ENCODE measurements at places on chromosomes 2 and 18.

DNA sequence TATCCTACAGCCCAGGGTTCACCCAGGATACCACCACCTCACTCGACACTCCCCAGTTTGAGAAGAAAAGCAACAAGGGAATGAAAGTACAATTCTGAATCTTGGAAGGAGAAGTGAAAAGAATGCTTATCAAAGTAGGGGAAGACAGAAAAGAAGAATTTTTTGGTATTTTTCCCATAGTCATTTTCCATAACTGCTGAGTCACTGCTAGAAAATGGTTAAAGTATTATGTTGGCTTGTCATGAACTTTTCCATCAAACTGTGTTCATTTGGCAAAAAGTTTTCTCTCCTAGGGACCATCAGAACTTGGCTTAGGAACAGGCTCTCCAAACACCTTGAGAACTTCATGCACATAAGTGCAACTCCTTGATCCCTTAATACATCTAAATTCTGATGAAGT lies 192.0 kb downstream of the BCL11A start:
- DNase-seq = no peak

DNA sequence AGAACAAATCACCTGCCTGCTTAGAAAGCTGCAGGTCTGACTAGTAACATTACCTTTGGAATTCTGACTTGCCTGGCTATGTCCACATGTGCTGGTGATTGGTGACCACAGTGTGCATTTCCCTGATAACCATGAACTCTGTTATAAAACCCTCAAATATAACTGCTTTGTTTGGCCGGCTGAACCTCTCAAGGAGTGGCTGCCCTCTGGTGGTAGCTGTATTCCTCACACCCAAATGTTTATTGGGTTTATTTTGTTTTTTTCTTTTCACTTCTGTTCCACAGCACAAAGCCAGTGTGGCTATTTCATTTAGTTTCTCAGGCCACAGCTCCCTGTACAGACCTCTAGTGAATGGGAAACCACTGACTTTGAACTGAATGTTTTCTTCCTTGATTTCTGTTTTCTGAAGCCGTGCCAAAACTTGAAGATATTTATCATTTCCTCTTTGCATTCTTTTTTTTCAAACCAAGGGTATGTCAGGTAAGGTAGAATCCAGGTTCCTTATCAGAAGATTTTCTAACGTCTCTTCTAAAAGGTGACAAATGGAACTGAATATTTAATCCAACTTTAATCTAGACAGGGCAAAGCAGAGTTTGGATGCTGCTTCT lies 549.0 kb upstream of the VRK2 start:
- no peak for DNase-seq

GRCh38 chr2:79734518-79734917 lies 221.7 kb downstream of the CTNNA2 start:
- DNase-seq = no peak

GRCh38 chr2:45029215-45029614 lies 20.0 kb upstream of the SIX2 start:
- no peak for DNase-seq

DNA sequence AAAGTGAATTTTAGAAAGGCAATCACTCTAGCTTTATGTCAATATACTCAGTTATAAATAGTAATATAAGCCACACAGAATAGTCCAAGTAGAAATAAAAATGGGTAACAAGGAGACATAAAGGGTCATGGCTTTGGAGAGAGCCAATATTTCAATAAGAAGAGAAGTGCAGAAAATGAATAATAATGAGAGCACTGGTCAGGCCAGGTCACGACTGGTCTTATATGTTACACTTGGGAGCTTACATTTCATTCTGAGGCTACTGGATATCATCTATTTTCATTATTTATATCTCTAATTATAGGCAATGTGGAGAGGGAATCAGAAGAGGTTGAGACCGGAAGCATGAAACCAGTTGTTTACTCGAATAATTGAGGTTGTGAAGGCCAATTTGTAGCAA lies 180.8 kb upstream of the PID1 start:
- no peak for DNase-seq

DNA sequence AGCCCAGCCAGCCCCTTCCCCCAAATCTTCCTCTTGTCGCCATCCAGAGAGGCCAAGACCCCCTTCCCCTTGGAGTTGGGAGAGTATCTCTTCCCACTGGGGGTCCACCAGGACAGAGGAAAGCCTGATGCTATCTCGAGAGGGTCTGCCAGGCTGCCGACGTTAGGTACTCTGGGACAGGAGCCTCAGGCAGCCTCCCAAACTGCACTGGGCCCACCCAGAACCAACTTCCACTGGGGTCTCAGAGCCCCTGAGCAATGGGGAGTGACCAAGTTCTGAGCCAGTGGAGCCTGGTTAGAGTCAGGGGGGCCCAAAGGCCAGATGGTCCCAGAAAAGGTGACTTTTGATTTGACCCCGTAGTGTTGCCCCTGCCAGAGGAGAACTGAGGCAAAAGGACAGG lies 189.1 kb downstream of the INHBB start:
- no peak for DNase-seq

DNA sequence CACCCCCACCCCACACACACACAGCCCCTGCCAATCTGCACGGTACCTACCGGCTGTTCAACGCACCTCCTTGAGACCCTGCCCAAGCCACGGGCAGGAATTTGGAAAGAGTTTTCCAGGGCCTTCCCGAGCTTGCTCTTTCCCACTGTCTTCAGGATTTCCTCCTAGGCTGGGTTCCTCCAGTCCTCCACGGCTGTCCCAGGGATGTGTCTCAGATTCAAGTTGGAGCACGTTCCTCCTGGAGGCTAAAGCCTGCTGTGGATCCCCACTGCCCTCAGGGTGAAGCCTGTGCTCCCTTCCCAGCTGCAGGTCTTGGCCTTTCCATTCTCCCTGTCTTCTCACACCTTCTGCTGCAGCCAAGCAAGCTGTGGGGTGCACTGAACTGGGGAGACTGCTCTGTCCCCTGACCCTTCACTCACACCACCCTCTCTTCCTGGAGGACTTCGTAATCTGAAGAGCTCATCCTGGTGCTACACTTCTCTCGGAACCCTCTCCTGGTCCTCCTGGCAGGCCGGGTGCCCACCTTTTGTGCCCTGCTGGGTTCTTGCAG lies 54.9 kb upstream of the HS6ST1 start:
- DNase-seq = no peak

GRCh38 chr2:111149882-111150455 lies 29.3 kb downstream of the BCL2L11 start:
- no peak for DNase-seq

GRCh38 chr2:72573232-72573631 lies 252.6 kb downstream of the EXOC6B start:
- DNase-seq = no peak

DNA sequence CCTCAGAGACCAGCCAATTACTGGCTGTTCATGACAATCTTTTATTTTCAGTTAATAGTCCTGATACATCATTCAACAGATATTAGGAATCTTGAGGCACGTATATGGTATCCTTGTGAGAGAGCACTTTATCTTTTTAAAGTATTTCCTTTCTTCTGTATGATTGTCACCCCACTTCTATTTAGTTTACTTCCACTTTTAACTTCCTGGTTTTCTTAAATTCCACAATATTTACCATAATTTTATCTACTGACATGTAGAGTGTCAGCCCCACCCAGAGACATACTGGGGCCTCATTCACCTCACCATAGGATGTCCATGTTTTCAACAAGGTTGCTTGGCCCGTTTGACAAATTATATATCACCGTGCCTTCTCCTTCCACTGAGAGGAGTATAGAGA lies 182.9 kb upstream of the ID2 start:
- DNase-seq = no peak

- no peak for DNase-seq
Measured at GRCh38 chr2:64400733-64401528, 53.0 kb upstream of the LGALSL start.

- no peak for DNase-seq
Measured at GRCh38 chr2:73081181-73081671, 9.7 kb upstream of the SFXN5 start.

- no peak for DNase-seq
Measured at GRCh38 chr2:188248513-188248912, 43.2 kb upstream of the GULP1 start.

DNA sequence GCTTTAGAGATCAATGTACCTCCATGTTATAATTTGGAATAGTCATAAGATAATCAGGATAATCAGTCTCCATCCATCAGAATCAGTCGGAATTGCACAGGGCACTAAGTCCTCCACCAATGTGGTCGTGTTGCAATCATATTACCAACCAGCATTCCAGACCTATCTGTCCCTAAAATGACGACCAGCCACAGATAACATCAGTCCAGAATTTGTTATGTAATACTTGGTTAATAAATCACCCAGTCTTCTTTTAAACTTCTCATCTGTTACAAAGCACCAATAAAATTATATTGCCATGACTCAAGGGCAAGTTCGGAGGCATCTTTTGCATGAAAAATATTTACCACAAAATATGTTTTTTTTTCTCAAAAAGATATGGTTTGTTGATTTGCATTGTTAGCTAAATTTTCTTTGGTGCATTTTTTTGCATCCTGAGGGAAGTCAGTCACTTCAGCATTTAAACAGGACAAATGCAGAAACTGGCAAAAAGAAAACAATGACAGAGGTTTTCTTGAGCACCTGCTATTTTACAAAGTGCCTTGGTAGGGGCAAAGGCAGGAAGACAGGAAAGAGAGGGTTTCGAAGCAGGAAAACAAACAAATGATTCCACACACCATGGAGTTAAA lies 29.3 kb downstream of the PIEZO2 start:
- DNase-seq = no peak

- DNase-seq = no peak
Measured at GRCh38 chr2:20418519-20418918, 28.4 kb upstream of the RHOB start.

GRCh38 chr18:23397907-23398306 lies 55.2 kb upstream of the RIOK3 start:
- no peak for DNase-seq

- no peak for DNase-seq
Measured at GRCh38 chr2:164621764-164622105, 453 bp upstream of the GRB14 start.

GRCh38 chr2:233164128-233164635 lies 87.3 kb upstream of the ATG16L1 start:
- no peak for DNase-seq

DNA sequence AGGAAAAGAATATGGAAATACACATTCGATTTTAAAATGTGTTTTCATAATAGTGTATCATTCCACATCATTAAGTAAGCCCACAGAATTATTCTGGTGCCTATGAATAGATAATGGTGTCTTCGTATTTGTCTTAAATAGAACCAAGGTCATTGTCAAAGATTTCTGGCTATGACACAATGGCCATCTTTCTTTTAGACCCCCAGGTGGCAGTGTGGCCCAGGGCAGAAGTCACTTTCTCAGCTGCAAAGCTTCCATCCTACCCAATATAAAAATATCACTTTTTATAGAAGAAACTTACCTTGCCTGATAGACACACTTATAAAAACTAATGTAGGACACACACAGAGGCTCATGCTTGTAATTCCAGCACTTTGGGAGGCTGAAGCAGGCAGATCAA lies 57.5 kb downstream of the ZRANB3 start:
- DNase-seq = no peak

DNA sequence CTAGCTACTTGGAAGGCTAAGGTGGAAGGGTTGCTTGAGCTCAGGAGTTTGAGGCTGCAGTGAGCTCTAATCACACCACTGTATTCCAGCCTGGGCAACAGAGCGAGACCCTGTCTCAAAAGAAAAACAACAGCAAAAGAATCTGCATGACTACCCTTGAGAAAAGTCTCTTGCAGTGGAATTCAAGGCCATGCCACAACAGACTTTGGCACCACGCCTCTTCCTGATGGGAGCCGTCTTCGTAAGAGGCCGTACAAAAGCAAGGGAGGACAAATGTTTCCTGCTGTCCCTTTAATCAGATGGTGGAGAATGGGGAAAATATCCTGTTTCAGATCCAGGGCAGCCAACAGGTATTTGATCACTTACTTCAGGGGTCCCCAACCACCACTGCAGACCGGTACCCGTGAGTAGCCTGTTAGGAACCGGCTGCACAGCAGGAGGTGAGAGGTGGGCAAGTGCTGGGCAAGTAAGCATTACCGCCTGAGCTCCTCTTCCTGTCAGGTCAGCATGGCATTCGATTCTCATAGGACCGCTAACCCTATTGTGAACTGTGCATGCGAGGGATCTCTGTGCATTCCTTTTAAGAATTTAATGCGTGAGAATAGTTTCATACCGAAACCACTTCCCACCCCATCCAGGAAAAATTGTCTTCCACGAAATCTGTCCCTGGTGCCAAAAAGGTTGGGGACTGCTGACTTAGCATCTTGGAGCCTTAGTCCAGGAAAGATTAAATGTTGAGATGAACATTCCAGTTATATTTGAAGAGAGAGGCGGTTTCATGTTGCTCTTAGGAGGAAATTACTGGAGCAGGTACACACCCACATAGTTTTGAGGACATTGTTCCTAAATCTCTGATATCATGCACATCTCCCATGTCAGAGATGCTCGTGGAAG lies 94.4 kb upstream of the XPO1 start:
- DNase-seq = no peak

DNA sequence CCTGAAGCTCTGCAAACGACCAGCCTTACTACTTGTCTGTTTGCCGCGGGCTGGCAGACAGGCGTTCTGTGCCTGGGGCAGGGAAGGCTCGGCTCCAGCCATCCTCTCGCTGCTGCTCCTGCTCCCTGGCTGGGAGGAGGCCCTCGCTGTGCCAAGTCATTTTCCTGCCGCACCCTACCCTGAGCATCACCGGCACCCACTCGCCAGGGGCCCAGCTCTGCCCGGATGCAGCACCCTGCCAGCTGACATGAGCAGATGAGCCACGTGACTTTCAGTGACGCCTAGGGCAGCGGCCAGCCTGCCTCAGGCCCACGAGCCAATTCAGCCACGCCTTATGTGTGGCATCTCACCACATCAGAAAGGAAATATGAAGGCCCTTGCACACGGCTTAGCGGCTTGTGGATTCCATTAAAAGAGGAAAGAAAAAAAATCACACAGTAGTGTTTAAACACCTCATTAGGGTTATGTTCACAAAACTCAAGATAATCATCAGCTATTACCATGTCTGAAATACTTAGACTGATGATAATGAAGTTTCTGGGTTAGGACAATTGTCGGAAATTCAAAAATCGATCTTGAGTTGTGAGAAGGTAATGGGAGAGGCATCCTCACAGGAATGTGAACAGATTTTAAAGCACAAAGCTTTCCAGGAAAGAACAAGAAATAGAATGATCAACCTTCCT lies 250.5 kb downstream of the TWIST2 start:
- no peak for DNase-seq
